ENCODE measurements at places on chromosomes 16 and 17.

DNA sequence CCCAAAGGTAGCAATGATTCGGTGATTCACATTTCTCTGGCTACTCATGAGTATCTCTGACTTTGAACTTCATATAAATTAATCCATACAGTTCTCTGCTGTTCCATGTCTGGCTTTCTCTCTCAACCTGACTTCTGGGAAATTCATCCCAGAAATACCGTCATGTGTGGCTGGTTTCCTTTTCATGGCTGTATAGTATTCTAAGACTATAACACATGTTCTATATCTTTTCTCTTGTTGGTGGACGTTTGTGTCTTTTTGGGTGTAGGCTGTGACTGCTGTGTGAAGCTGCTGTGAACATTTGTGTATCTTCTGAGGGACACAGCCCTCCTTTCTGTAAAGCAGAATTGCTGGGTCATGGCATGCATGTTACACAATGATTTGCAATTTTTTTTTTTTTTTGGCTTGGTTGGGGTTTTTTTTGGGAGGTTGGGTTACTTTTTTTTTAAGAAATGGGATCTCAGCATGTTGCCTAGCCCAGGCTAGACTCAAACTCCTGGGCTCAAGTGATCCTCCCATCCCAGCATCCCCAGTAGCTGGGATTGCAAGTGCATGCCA is 6.3 kb downstream of the TTYH2 start:
- peaks cover 6% of the 10 kb centered on the region for H3K4me1 ChIP-seq
- no peak overlapping the region for H3K4me3 ChIP-seq
- H3K36me3 ChIP-seq = no peaks in the 10 kb centered on the region
- DNase-seq = no peak
- peaks cover 23% of the 10 kb centered on the region for H3K27me3 ChIP-seq

- no peaks in the 10 kb centered on the region for H3K36me3 ChIP-seq
- peaks cover 9% of the 10 kb centered on the region for H3K4me1 ChIP-seq
- no peak for DNase-seq
- no peak overlapping the region for H3K27ac ChIP-seq
- no peak overlapping the region for H3K4me3 ChIP-seq
- no peaks in the 10 kb centered on the region for H3K27me3 ChIP-seq
Observed at GRCh38 chr16:28882551-28883160, 4.4 kb downstream of the ATP2A1 start.

DNA sequence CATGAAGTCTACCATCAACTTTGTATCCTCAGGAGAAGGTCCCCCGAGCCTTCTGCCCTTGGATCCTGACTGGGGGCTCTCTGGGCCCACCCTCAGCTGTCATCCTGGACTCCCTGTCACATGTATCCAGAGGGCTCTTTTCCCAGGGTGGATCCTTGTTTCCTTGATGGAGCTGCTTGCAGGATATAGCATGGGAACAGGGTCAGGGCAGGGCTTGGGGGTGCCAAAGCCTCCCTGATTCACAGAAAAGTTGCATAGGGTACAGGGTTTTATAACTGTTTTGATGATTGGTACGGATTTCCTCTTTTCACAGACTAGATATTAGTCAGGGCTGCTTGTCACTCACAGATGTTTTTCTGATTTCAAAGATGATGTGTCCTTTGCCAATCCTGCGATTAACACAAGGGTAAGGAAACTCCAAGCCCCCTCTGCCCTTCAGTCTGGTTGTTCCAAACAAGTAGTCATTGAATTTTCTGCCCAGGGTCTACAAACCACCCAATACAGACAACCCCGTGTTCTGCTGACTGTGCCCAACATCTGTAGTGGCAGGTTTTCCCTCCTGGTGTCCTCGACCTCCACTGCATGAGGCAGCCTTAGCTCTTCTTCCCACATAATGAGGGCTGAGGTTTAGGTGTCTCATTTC is 20.6 kb upstream of the SLC35G3 start:
- H3K27ac ChIP-seq = no peak overlapping the region
- no peaks in the 10 kb centered on the region for H3K36me3 ChIP-seq
- no peaks in the 10 kb centered on the region for H3K4me1 ChIP-seq

GRCh38 chr16:71201556-71201955 is 29.0 kb downstream of the HYDIN start:
- no peak overlapping the region for H3K27ac ChIP-seq
- DNase-seq = no peak
- no peaks in the 10 kb centered on the region for H3K27me3 ChIP-seq
- no peaks in the 10 kb centered on the region for H3K36me3 ChIP-seq
- H3K4me3 ChIP-seq = no peak overlapping the region
- no peaks in the 10 kb centered on the region for H3K4me1 ChIP-seq

DNA sequence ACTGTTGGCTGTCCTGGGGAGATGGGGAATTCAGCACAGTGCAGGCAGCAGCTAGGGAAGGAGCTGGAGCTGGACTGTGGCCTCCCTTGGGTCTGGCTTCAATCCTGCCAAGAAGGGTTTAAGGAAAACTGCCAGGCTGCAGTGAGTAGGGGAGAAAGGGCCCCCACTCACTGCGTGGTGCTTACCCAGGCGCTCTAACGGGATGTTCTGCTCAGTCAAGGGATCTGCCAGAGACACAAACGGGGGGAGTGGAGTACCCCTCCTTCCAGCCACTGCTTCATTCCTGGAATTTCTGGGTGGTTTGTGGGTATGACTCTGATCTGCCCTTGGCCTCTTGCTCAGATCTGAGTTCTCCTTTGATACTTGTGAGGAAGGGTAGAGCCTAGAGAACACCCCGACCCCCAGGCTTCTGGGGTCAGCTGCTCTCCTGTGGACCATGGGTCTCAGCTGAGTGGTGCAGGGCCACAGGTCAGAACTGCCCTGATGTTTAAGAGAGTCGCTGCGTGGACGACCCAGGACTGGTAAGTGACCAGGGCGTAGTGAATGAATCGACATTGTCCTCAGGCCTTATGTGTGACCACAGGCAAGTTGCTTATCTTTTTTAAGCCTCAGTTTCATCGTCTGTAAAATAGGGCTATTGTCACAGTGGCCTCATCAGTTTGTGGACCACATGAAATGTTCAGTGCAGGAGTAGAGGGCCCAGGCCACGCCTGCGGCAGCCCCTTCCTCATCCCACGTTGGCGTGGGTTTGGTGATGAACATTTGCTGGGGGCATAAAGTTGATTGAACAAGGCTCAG is 9.6 kb downstream of the CRISPLD2 start:
- H3K4me3 ChIP-seq = no peak overlapping the region
- no peak for DNase-seq
- H3K36me3 ChIP-seq = no peaks in the 10 kb centered on the region
- peak overlapping the region; percentile 78 for H3K27ac ChIP-seq
- H3K4me1 ChIP-seq = peaks cover 38% of the 10 kb centered on the region
- H3K27me3 ChIP-seq = no peaks in the 10 kb centered on the region

DNA sequence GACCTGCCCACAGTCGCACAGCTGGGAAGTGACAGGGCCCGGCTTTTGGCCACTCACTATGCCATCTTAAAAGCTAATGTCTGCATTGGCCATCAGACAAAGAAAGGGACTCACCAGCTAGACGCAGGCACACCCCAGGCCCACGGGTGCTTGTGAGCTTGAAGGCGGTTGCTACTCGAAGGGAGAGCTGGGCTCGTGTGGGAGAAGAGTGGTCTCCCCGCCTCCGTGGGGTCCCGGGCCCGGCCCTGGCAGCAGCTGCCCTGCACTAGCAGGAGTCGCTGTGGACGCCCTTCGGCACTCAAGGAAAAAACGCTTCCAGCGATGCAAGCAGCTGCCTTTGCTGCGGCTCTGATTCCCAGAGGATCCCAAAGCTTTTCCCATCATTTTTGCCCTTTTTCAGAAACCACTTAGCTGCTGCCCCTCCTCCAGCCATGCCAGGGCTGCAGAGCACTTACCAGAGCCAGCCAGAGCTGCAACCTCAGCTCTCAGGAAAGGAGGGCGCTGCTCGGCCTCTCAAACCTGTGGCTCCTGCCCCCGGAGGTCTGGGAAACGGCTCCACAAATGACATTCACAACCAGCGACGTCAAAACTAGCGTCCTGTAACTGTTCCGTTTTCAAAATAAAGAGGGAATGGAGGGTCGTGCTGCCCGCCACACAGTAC is 12.3 kb downstream of the TRPV1 start:
- H3K27me3 ChIP-seq = no peaks in the 10 kb centered on the region
- H3K36me3 ChIP-seq = no peaks in the 10 kb centered on the region
- no peak for DNase-seq
- no peak overlapping the region for H3K27ac ChIP-seq
- H3K4me3 ChIP-seq = no peak overlapping the region

- H3K27me3 ChIP-seq = no peaks in the 10 kb centered on the region
- no peak for DNase-seq
- H3K36me3 ChIP-seq = peaks cover 46% of the 10 kb centered on the region
- H3K4me1 ChIP-seq = no peaks in the 10 kb centered on the region
Observed at GRCh38 chr16:72112906-72113615, 19.4 kb downstream of the DHX38 start.

DNA sequence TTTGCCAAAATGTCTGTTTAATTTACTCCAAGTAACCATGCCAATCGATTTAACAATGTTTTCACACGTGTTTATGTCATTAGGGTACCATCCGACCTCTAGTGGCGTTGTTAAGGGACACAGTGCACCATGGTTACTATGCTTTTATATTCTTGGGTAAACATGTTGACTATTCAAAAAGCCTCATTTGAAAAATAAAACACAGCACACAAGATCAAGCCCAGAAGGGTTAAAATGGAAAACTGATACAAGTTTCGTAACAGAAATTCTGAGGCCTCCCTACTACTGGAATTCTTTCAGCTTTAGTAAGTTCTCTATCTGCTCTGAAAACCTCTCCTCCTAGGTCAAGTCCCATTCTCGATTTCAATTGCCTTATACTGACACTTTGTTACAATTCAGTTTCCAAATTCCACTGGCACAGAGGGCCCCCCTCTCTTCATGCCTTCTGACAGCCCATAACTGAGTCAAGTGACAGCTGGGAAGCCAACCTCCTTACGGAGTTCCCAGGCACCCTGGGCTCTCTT is 2.1 kb downstream of the CFAP20 start:
- DNase-seq = no peak
- no peaks in the 10 kb centered on the region for H3K27me3 ChIP-seq
- peaks cover 4% of the 10 kb centered on the region for H3K36me3 ChIP-seq
- H3K4me1 ChIP-seq = peaks cover 39% of the 10 kb centered on the region
- H3K4me3 ChIP-seq = peak overlapping the region; percentile 91

DNA sequence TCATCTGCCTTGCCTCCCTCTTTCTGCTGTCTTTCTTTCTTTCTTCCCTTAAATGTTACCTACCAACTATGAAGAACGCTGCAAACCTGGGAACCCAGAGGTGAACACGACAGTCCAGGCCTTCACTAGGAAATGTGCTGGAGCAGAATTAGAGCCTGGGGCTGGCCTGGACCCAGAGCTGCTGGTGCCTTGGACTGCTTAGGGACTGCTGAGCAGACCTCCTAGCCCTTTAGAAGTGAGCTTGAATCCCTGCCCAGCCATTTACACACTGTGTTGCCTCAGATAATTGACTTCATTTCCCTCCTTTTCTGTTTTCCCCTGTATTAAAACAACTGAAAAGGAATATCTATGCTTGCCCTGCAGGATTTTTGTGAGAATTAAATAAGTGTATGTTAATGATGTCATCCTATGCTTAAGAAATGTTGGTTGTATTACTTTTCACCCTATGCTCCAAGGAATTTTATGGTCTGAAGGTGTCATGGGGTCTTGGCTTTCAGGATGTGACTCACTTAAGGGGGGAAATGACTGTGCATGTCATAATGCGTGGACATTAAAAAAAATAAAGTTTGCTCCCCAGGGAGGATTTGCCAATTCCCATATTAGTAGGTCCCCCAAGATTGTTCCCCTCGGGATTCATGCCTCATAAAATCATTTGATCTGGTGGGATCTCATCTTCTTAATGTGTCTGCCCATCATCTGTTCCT is 11.5 kb downstream of the CDH13 start:
- no peaks in the 10 kb centered on the region for H3K36me3 ChIP-seq
- H3K27me3 ChIP-seq = no peaks in the 10 kb centered on the region
- DNase-seq = no peak
- H3K4me1 ChIP-seq = peaks cover 8% of the 10 kb centered on the region

DNA sequence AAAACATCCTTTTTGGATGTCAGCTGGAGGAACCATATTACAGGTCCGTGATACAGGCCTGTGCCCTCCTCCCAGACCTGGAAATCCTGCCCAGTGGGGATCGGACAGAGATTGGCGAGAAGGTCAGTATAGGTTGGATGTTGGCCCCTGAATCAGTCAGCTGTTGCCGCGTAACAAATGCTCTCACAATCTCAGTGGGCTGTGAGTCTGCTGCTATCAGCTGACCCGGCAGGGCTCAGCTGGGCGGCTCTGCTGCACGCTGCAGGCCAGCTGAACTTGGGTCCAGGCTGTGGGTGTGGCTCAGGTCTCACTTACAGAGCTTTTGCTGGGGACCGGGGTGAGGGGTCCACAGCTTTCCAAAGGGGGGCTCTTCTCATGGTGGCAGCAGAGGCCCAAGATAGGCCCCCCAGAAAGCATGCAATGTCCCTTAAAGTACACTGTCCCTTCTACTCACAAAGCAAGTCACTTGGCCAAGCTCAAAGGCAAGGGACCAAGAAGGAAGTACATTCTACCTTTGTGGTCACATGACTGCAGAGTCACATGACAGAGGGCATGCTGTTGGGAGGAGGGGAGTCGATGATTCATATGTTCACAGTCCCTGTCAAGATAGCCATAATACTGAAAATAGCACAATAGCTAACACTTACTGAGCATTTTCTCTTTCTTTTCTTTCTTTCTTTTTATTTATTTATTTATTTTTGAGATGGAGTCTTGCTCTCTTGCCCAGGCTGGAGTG is 134.2 kb downstream of the ABCC1 start:
- peaks cover 54% of the 10 kb centered on the region for H3K36me3 ChIP-seq
- H3K4me3 ChIP-seq = no peak overlapping the region
- no peak overlapping the region for H3K27ac ChIP-seq
- H3K27me3 ChIP-seq = no peaks in the 10 kb centered on the region
- no peaks in the 10 kb centered on the region for H3K4me1 ChIP-seq

- no peak overlapping the region for H3K4me3 ChIP-seq
- H3K4me1 ChIP-seq = peaks cover 18% of the 10 kb centered on the region
- DNase-seq = no peak
- H3K27ac ChIP-seq = peak overlapping the region; percentile 64
- no peaks in the 10 kb centered on the region for H3K27me3 ChIP-seq
Observed at GRCh38 chr17:50361561-50362480, 11.2 kb downstream of the MRPL27 start.
